ENCODE measurements at places on chromosomes 2 and 18. TPM values are rescaled to one million over a fixed set of nuclear protein-coding genes. Genes with fewer than 3 reads are reported as not detected.

Gene EML6
- total RNA-seq = 8.1 TPM

Gene CHRNA1
- total RNA-seq = 0.19 TPM

Gene CCDC68
- total RNA-seq = not detected

Gene RASGRP3
- 0.94 TPM for total RNA-seq

Gene ACOXL
- 1.4 TPM for total RNA-seq

Gene SP5
- 4.4 TPM for total RNA-seq

Gene GKN2
- not detected for total RNA-seq

Gene SERPINB3
- 0.94 TPM for total RNA-seq

GRCh38 chr2:156695595-156695994 is 259.4 kb downstream of the GPD2 start:
- no peak overlapping the region for H3K27ac ChIP-seq
- no peak overlapping the region for H3K4me3 ChIP-seq
- H3K36me3 ChIP-seq = no peaks in the 10 kb centered on the region
- DNase-seq = no peak

DNA sequence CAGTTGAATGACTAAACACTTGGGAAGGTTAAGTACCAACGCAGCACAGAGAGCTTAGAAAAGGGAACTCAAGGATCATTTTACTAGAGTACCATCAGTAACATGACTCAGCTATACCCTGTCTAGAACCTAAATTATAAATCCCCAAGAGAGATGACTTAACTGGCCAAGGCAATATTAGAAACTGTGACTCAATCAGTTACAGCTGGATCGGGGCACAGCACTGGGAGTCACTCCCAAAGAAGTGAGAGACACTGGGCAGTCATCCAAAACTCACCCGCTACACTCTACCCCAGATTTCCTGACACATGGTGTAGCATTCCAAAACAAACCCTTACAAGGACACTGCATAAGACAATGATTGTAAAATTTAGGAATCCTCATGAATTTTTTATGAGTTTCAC is 17.7 kb downstream of the IWS1 start:
- no peak overlapping the region for H3K4me3 ChIP-seq
- H3K36me3 ChIP-seq = peaks cover 13% of the 10 kb centered on the region
- DNase-seq = no peak
- peaks cover 21% of the 10 kb centered on the region for H3K4me1 ChIP-seq

- no peak overlapping the region for H3K4me3 ChIP-seq
- H3K27ac ChIP-seq = no peak overlapping the region
- H3K4me1 ChIP-seq = no peaks in the 10 kb centered on the region
These were observed 1247.9 kb downstream of the LRP1B start for GRCh38 chr2:140882671-140883620.

DNA sequence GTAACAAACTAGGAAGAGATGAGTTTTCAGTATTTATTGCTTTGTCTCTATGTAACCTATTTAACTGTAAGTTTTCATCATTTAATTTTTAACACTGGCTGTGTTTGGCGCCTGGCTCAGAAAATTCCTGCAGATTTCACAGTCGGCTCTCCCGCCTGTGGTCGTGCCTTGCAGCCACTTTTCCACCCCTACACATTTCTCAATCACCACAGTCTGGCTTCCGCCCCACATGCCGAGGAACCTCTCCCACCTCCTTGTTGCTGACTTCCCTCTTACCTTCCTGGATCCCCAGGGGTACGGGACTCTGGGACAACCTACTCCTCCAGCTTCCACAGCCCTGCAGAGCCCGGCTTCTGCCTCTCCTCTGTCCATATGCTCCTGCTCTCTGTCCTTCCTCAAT is 41.6 kb upstream of the MGAT4A start:
- H3K27ac ChIP-seq = no peak overlapping the region
- no peaks in the 10 kb centered on the region for H3K27me3 ChIP-seq
- no peak overlapping the region for H3K4me3 ChIP-seq
- H3K36me3 ChIP-seq = no peaks in the 10 kb centered on the region
- H3K4me1 ChIP-seq = peaks cover 17% of the 10 kb centered on the region
- no peak for DNase-seq

- H3K27ac ChIP-seq = no peak overlapping the region
- H3K27me3 ChIP-seq = no peaks in the 10 kb centered on the region
- H3K4me3 ChIP-seq = no peak overlapping the region
- H3K4me1 ChIP-seq = no peaks in the 10 kb centered on the region
These were observed 380.0 kb downstream of the METTL4 start for GRCh38 chr18:2191180-2191790.

GRCh38 chr2:25250331-25251070 is 82.1 kb upstream of the POMC start:
- DNase-seq = no peak
- peak overlapping the region; percentile 91 for H3K4me3 ChIP-seq
- peak overlapping the region; percentile 73 for H3K27ac ChIP-seq
- H3K36me3 ChIP-seq = peaks cover 33% of the 10 kb centered on the region

GRCh38 chr2:20992201-20992711 is 51.6 kb downstream of the APOB start:
- peaks cover 18% of the 10 kb centered on the region for H3K27me3 ChIP-seq
- H3K27ac ChIP-seq = no peak overlapping the region
- no peak overlapping the region for H3K4me3 ChIP-seq
- DNase-seq = no peak
- H3K4me1 ChIP-seq = peaks cover 23% of the 10 kb centered on the region

- no peak overlapping the region for H3K4me3 ChIP-seq
- H3K36me3 ChIP-seq = no peaks in the 10 kb centered on the region
- no peak for DNase-seq
- H3K4me1 ChIP-seq = no peaks in the 10 kb centered on the region
These were observed 573.8 kb downstream of the TSN start for GRCh38 chr2:122329278-122329677.

DNA sequence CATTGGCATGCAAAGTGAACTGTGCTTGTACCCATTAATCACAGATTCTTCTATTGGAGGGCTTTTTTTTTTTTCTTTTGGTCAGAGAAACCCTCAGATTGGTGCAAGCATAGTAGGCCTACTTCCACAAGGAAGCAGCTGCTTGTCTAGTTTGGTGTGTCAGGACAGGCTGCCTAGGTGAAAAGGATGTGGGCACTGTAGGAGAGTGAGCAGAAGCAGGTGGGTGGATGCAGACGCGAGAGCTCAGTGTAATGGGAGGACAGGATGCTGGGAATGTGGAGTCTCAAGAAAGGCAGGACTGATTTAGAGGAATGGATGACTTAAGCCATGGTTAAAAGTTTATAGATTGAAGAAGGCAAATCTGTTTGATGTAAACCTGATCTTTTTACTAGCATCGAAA is 3.1 kb downstream of the ELP2 start:
- no peaks in the 10 kb centered on the region for H3K27me3 ChIP-seq
- no peak overlapping the region for H3K27ac ChIP-seq
- no peak for DNase-seq
- H3K36me3 ChIP-seq = peaks cover 15% of the 10 kb centered on the region
- peak overlapping the region; percentile 44 for H3K4me3 ChIP-seq
- H3K4me1 ChIP-seq = peaks cover 29% of the 10 kb centered on the region

DNA sequence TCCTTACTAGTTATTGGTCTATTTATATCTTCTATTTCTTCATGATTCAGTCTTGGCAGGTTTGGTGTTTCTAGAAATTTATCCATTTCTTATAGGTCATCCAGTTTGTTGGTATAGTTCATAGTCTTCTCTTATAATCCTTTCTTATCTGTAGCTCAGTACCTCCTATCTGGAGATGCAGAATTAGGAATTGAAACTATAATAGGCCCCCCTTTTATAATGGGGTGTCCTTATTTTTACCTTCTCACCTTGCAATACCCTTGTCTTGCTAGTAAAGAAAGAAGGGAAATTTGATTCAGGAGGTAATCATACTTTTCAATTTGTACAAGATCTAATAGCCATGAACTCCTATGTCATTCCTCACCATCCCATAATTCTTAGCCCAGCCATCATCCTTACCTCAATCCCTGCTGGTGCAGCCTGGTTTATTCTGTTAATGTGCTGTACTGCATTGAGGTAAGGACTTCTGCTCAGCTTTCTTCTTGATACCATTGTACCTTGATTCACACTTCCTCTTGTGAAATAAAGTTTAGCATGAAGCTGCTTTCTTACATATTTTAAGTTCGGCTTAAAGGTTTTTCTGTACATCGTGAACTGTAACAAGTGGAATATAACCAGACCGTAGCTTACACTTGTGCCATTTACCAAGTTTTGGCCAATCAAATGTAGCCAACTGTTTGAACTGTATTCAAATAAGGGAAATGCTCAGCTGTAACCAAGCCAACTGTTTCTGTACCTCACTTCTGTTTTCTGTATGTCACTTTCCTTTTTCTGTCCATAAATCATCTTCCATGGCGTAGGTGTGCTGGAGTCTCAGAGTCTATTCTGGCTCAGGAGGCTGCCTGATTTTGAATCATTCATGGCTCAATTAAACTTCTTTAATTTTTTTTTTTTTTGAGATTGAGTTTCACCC is 40.1 kb upstream of the PTH2R start:
- no peaks in the 10 kb centered on the region for H3K36me3 ChIP-seq
- no peak overlapping the region for H3K27ac ChIP-seq
- H3K4me1 ChIP-seq = no peaks in the 10 kb centered on the region

- H3K36me3 ChIP-seq = no peaks in the 10 kb centered on the region
- H3K27me3 ChIP-seq = no peaks in the 10 kb centered on the region
- H3K4me3 ChIP-seq = no peak overlapping the region
- H3K4me1 ChIP-seq = peaks cover 23% of the 10 kb centered on the region
- DNase-seq = no peak
- no peak overlapping the region for H3K27ac ChIP-seq
These were observed 42.3 kb upstream of the LPIN2 start for GRCh38 chr18:3055186-3055728.

GRCh38 chr2:75077909-75078308 is 119.5 kb downstream of the POLE4 start:
- H3K27ac ChIP-seq = no peak overlapping the region
- peaks cover 5% of the 10 kb centered on the region for H3K4me1 ChIP-seq
- H3K36me3 ChIP-seq = no peaks in the 10 kb centered on the region

- H3K4me1 ChIP-seq = peaks cover 32% of the 10 kb centered on the region
- H3K27me3 ChIP-seq = no peaks in the 10 kb centered on the region
- DNase-seq = no peak
- H3K4me3 ChIP-seq = peak overlapping the region; percentile 14
- H3K36me3 ChIP-seq = no peaks in the 10 kb centered on the region
These were observed 70.3 kb downstream of the ARL4C start for GRCh38 chr2:234426616-234427015.

DNA sequence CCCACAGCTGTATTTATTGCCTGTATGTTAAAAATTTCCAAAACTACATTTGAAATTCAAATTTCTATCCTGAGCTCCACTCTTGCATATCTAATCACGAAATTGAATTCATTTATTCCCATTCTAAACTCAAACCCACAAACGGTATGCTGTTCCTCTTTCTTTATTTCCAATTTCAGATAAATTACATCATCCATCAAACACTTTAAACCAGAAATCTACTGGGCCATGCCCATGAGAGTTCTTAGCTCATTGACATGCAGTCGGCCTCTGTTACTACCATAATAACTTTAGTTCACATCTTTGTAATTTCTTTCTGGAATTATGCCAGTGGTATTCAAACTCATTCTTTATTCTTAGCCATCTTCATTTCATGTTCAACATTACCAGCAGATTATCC is 100.3 kb downstream of the COL3A1 start:
- H3K27ac ChIP-seq = no peak overlapping the region
- no peak for DNase-seq
- H3K27me3 ChIP-seq = no peaks in the 10 kb centered on the region
- peaks cover 26% of the 10 kb centered on the region for H3K36me3 ChIP-seq

- no peak for DNase-seq
- no peak overlapping the region for H3K27ac ChIP-seq
- H3K4me3 ChIP-seq = no peak overlapping the region
- H3K36me3 ChIP-seq = no peaks in the 10 kb centered on the region
These were observed 297.5 kb upstream of the CRIM1 start for GRCh38 chr2:36058076-36058475.

DNA sequence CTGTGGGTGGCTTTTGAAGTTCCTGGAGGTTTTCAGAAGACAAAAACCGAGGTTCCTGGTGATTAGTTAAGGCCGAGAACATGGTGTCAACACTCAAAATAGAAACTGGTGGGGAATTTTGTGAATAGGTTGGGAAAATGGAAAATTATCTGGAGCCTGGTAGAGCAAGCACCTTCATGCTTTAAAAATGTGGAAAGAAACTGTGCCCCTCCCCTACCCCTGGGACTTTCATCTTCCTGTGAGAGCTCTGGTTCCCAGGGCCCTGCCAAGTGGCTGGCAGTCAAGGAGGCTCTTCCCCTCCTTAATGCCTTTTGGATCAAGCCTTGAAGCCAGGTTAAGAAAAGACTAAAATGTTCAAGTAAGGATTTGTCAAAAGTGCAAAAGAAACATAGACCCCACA is 1.9 kb upstream of the CRACDL start:
- H3K27me3 ChIP-seq = peaks cover 68% of the 10 kb centered on the region
- H3K27ac ChIP-seq = no peak overlapping the region
- peak overlapping the region; percentile 71 for H3K4me3 ChIP-seq

DNA sequence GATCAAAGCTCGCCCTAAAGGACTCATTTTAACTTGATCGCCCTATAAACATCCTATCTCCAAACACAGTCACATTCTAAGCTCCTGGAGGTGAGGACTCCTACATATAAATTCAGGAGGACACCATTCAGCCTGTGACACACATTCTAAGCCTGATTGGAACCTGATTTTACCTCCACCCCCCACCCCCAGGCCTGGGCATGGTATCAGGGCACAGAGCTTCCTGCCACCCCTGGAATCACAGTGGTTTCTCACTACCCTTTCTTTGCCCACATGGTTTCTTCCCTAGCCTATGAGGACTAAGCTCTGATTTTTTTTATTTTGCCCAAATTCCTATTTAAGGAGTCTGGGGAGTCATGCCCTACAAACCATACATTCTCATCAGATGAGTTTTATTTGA is 428.1 kb upstream of the ID2 start:
- no peaks in the 10 kb centered on the region for H3K27me3 ChIP-seq
- H3K27ac ChIP-seq = no peak overlapping the region
- no peak for DNase-seq
- peaks cover 3% of the 10 kb centered on the region for H3K36me3 ChIP-seq

GRCh38 chr18:35949903-35950627 is 22.4 kb upstream of the RMP24 start:
- no peak overlapping the region for H3K27ac ChIP-seq
- DNase-seq = peak; percentile 74
- no peaks in the 10 kb centered on the region for H3K36me3 ChIP-seq
- H3K4me1 ChIP-seq = peaks cover 10% of the 10 kb centered on the region

GRCh38 chr2:235587202-235587601 is 93.4 kb downstream of the AGAP1 start:
- H3K27me3 ChIP-seq = no peaks in the 10 kb centered on the region
- peaks cover 14% of the 10 kb centered on the region for H3K36me3 ChIP-seq
- no peak for DNase-seq
- no peak overlapping the region for H3K4me3 ChIP-seq

- H3K4me1 ChIP-seq = peaks cover 4% of the 10 kb centered on the region
- peaks cover 6% of the 10 kb centered on the region for H3K36me3 ChIP-seq
- H3K27ac ChIP-seq = no peak overlapping the region
- no peak for DNase-seq
- H3K27me3 ChIP-seq = no peaks in the 10 kb centered on the region
These were observed 4.4 kb upstream of the SAG start for GRCh38 chr2:233303252-233303651.

- no peaks in the 10 kb centered on the region for H3K27me3 ChIP-seq
- H3K36me3 ChIP-seq = no peaks in the 10 kb centered on the region
- no peak for DNase-seq
- no peak overlapping the region for H3K4me3 ChIP-seq
- no peak overlapping the region for H3K27ac ChIP-seq
These were observed 18.4 kb upstream of the DSC2 start for GRCh38 chr18:31120594-31120993.
